ENCODE measurements at places on chromosomes 2 and 18.

GRCh38 chr2:236793023-236794011 is 223.7 kb downstream of the ACKR3 start:
- DNase-seq: no peak

- DNase-seq: no peak
Measured at GRCh38 chr2:172437419-172438341, 10.3 kb downstream of the ITGA6 start.

GRCh38 chr18:32443033-32443705 is 27.5 kb downstream of the GAREM1 start:
- DNase-seq: no peak

DNA sequence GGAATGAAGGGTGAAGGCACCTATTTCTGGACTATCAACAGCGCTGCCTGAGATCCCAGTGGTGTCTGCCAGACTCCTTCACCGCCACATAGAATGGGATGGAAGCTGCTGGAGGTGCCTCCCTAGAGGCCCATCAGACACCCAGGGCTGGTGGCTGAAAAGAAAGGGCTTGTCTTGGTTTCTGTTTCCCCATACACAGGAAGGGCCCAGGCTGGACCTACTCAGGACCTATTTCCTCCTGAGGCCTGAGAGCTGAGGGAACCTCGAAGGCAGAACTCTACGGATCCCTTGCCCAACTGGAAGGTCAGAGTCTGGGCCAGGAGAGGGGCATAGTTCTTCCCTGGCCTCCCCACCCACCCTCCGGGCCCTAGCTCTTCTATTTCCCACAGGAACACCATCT is 2.9 kb upstream of the CLEC4F start:
- no peak for DNase-seq

- DNase-seq: no peak
Measured at GRCh38 chr2:118580651-118581050, 266.8 kb downstream of the EN1 start.

DNA sequence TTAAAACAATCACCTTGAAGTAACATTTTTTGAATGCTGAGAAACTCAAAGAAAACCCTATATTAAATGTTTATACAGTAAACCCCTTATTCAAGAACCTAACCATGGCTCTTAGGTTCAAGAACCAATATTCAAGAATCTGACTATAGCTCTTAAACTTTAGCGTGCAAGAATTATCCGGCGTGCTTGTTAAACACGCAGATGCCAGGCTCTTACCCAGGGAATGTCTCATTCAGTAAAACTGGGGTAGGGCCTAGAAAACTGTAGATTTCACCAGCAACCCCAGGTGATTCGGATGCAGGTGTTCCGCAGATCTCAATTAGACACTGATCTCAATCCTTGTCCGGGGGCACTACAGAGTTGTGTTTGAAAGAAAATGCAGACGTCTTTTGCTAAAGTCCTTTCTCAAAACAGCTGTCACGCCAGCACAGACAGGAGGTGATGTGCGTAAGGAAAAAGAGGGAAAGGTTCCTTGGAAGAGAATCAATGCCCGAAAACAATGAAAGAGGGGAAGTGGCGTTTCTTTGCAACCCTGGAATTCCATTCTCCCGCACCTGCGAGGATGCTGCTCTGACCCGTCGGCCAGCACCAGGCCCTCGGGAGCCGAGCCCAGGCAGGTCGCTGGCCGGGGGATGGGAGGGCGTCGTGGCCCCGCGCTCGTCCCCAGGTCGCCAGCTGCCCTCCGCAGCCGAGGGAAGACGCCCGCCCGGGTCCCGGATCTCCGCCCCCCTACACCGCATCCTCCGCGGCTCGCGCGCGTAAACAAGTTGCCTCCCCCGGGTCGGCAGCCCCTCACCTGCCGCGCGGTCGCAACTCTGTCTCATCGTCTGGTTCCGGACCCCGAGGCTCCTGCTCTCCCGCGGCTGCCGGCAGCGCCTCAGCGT is 851 bp downstream of the EIF2AK3 start:
- no peak for DNase-seq

GRCh38 chr2:146477383-146477782 is 1367.4 kb upstream of the ACVR2A start:
- no peak for DNase-seq

DNA sequence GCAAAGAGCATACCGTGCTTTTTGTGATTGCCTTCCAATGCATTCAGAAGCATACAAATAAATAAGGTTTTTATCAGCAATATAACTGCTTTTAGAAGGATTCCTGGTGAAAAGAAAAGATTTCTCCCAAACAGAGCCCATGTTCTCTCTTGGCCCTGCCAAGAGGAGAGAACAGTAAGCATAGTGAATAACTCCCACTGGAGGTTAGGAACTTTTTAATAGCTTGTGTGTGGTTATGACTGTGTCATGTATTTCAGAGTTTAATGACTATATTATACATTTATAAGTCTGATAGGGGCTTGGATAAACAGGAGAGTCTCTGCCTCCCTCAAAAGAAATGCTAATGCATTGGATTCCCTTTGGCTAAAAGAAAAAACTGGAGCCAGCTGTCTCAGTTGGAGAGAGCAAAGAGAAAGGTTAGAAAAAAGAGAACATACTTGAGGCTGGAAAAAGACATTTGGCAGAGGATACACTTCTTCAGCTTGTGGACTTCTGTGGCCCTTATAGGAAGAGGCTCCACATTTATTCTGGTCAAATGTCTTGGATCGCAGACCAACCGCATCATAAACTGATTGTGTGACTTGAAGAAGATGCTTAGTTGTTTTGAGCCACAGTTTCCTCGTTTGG is 63.0 kb upstream of the SPRED2 start:
- no peak for DNase-seq
